Gastrocnemius medialis (tissue), 4 donors: ENCODE measurements at places on chromosomes 13 and 19. TPM values are rescaled to one million over a fixed set of nuclear protein-coding genes. Genes with fewer than 3 reads are reported as not detected.

DNA sequence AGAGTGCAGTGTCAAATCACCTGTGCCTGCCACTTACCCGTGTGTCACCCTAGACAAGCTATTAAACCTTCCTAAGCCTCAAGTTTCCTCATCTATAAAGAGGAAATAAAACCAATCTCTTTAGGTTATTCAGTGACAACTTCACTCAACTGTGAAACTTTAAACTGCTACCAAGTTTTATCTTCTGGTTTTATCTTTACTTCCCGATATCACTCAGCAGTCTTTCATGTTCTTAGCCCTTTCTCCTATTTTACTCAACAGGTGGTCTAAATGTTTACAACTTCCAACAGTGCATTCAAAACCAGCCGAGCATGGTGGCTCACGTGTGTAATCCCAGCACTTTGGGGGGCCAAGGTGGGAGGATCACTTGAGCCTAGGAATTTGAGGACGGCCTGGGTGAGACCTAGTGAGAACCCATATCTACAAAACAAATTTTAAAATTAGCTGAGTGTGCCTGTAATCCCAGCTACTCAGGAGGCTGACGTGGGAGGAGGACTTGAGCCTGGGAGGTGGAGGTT lies 59.6 kb downstream of the GPALPP1 start:
- H3K27me3 ChIP-seq: no peaks in the 10 kb centered on the region
- H3K4me3 ChIP-seq: no peak overlapping the region
- H3K27ac ChIP-seq: no peak overlapping the region
- H3K36me3 ChIP-seq: no peaks in the 10 kb centered on the region
- no peak for DNase-seq

GRCh38 chr19:5075597-5075996 lies 106.7 kb downstream of the KDM4B start:
- H3K4me3 ChIP-seq: no peak overlapping the region
- H3K36me3 ChIP-seq: no peaks in the 10 kb centered on the region
- no peaks in the 10 kb centered on the region for H3K4me1 ChIP-seq
- no peak overlapping the region for H3K27ac ChIP-seq
- no peak for DNase-seq

- no peak overlapping the region for H3K27ac ChIP-seq
- H3K36me3 ChIP-seq: no peaks in the 10 kb centered on the region
- H3K27me3 ChIP-seq: no peaks in the 10 kb centered on the region
- H3K4me1 ChIP-seq: no peaks in the 10 kb centered on the region
Measured at GRCh38 chr19:30158067-30158892, 213.9 kb upstream of the ZNF536 start.

DNA sequence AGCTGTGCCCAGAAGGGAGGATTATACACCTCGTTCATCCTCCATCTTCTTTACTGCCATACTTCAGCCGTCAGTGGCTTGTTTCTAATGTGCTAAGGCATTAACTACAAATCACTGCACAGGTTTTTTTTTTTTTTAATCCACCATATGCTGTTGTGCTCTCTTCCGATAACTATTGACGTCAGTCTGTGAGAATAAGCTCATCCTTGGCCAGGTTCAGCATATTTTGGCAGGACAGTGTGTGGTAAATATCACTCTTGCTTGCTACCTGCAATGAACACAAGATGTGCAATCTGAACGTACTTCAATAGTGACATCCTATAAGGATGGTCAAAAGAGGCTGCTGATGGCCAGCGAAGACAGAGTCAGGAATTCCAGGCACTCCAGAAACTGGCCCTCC lies 2030.7 kb upstream of the PCDH20 start:
- no peak for DNase-seq
- no peaks in the 10 kb centered on the region for H3K4me1 ChIP-seq
- H3K27me3 ChIP-seq: no peaks in the 10 kb centered on the region

GRCh38 chr13:37211487-37211886 lies 106.0 kb upstream of the CSNK1A1L start:
- no peak overlapping the region for H3K4me3 ChIP-seq
- H3K27ac ChIP-seq: no peak overlapping the region
- no peak for DNase-seq
- H3K4me1 ChIP-seq: no peaks in the 10 kb centered on the region

Gene ZNF382
- total RNA-seq: 0.42 TPM

- no peaks in the 10 kb centered on the region for H3K4me1 ChIP-seq
- H3K27ac ChIP-seq: no peak overlapping the region
- no peaks in the 10 kb centered on the region for H3K36me3 ChIP-seq
- no peak overlapping the region for H3K4me3 ChIP-seq
- H3K27me3 ChIP-seq: no peaks in the 10 kb centered on the region
- DNase-seq: no peak
Measured at GRCh38 chr13:80716610-80717081, 375.7 kb upstream of the SPRY2 start.

Gene ZNF90
- 0.42 TPM for total RNA-seq

DNA sequence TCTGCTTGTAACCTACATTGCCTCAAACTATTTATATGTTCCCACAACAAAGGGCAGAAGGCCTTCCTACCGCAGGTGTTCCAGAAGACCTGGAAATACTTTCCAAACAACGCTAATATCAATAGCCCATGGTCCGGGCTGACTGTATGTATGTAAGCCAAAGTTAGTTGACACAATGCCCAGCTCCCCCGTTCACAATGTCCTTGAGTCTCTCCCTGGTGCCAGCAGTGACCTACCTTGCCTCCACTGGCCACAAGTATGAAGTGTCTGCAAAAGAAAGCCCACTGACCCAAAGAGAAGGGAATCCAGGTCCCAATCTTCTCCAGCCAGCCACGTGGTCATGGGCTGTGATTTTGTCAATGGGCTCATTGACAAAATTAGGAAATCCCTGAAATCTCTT lies 118.6 kb downstream of the DLEU7 start:
- no peak overlapping the region for H3K4me3 ChIP-seq
- H3K36me3 ChIP-seq: no peaks in the 10 kb centered on the region
- no peak for DNase-seq
- no peak overlapping the region for H3K27ac ChIP-seq

GRCh38 chr13:95362666-95363065 lies 61.4 kb upstream of the ABCC4 start:
- DNase-seq: no peak
- no peaks in the 10 kb centered on the region for H3K36me3 ChIP-seq
- H3K4me3 ChIP-seq: no peak overlapping the region
- H3K27me3 ChIP-seq: no peaks in the 10 kb centered on the region
- H3K27ac ChIP-seq: no peak overlapping the region

DNA sequence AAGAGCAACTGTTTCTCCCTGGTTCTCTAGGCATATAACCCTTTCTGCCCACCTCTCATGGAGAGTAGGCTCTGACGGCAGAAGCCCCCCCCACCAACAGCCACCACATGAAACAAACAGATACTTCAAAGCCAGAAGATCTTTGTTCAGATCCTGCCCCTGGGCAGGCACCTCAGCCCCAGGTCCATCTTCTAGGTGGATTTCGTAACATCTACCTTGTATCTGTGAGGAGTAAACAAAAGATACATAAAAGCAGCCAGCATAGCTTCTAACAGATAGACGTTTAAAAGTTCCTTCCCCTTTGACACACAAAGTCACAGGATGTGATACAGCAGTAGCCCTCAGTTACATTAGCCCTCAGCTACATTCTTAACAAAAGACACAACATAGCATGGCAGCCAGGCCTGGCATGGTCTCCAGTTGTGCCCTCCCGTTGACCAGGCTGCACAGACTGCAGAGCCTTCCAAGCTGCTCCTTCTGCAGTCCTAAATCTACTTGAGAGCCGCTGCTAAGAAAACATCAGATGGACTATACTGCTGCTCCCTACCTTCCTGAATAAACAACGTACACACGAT lies 35.4 kb downstream of the BRD4 start:
- H3K27ac ChIP-seq: peak overlapping the region; percentile 76
- no peak overlapping the region for H3K4me3 ChIP-seq
- H3K4me1 ChIP-seq: peaks cover 97% of the 10 kb centered on the region
- no peak for DNase-seq
- H3K27me3 ChIP-seq: no peaks in the 10 kb centered on the region
- no peaks in the 10 kb centered on the region for H3K36me3 ChIP-seq

DNA sequence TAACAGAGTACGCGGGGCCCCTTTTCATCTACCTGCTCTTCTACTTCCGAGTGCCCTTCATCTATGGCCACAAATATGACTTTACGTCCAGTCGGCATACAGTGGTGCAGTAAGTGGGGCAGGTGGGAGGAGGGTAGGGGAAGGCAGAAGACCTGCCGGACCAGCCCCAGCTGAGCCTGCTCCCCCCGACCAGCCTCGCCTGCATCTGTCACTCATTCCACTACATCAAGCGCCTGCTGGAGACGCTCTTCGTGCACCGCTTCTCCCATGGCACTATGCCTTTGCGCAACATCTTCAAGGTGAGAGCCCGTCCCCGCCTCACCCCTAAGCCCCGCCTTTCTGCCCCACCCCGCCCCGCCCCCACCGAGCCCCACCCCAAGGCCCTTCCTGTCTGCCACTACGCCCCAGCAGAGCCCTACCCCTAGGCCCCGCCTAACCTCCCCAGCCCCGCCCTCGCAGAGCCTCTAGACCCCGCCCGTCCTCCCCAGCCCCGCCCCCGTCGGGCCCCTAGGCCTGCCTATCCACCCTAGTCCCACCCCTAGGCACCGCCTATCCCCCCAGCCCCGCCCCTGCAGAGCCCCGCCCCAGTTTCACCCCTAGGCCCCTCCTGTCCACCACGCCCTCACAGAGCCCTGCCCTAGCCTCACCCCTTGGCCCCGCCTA lies 7.7 kb downstream of the NDUFB7 start:
- peak overlapping the region; percentile 33 for H3K4me3 ChIP-seq
- peak; percentile 91 for DNase-seq
- H3K27ac ChIP-seq: peak overlapping the region; percentile 99
- H3K4me1 ChIP-seq: peaks cover 48% of the 10 kb centered on the region

DNA sequence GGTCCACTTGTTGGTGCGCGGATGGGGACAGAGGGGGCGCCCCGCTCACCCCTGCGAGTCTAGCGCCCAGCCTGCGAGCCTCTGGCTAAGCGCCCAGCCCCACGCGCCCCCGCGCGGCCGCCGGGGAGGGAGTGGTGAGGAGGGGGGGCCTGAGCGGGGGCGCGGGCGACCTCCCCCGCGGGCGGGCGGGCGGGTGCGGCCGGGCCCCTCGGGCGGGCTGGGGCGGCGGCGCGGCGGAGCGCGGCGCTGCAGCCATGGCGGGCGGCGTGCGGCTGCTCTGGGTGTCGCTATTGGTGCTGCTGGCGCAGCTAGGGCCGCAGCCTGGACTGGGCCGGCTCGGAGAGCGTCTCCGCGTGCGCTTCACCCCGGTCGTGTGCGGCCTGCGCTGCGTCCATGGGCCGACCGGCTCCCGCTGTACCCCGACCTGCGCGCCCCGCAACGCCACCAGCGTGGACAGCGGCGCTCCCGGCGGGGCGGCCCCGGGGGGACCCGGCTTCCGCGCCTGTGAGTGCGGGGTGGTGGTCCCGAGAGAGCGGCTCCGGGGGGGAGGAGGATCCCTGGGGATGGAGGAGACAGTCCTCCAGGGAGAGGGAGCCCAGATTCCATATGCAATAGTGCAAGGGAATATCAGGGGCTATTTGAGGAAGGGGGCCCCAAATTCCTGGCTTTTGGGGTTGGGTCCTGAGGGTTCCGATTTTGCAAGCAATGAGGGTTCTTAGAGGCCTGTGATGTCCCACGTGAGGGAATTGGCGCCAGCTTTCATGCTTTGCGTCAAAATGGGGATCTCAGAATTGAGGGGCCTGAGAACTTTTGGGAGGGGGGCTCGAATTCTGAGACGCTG lies at the start of gene LTBP4:
Gene LTBP4 (plus strand): TSS at position 236 of the 841 bp plus-strand sequence. CDS start 19 bp downstream, at position 255.
- peak within 1 kb of the TSS; percentile 75 for H3K27ac ChIP-seq
- no peaks in the 10 kb centered on the region for H3K36me3 ChIP-seq
- peaks cover 44% of the 10 kb centered on the region for H3K4me1 ChIP-seq
- no peak for DNase-seq
- H3K27me3 ChIP-seq: peaks cover 36% of the 10 kb centered on the region
- peak within 1 kb of the TSS; percentile 60 for H3K4me3 ChIP-seq

DNA sequence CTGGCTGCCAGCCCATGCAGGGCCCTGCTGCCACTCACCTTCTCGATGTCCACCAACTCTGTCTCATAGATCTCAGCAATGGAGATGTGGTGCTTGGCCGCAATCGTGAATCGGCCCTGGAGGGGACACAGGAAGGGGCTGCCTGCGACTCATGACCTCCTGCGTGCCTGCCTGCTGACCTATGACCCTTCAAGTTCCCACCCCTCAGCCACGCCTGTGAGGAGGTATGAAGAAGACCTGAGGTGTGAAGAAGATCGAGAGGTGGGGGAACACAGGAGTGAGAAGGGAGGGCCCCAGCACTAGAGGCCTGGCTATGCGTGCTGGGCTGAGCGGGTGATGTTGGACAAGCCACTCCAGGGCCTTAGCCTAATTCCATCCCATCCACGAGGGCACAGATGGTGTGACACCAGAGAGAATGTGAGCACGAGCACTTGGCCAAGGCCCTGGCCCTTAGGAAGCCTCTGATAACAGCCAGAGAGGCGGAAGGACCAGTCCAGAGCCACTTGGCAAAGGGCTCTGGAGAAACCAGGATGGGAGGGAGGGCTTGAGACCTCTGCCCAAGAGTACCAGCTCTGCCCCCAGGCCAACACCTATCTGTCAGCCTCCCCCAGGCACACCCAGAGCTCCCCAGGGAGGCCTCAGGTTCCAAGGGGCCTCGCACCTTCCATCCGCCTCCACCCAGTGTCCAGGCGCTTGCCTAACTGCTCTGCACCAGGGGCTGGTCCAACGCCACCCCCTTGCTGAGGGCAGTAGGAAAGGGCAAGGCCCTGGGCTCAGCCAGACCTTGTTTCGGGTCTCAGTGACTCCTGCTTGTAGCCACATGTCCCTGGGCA lies 9.6 kb upstream of the KPTN start:
- H3K4me1 ChIP-seq: peaks cover 25% of the 10 kb centered on the region
- H3K27me3 ChIP-seq: no peaks in the 10 kb centered on the region
- H3K4me3 ChIP-seq: no peak overlapping the region
- peaks cover 57% of the 10 kb centered on the region for H3K36me3 ChIP-seq
- H3K27ac ChIP-seq: no peak overlapping the region

Gene PRDX2
- 423 TPM for total RNA-seq

DNA sequence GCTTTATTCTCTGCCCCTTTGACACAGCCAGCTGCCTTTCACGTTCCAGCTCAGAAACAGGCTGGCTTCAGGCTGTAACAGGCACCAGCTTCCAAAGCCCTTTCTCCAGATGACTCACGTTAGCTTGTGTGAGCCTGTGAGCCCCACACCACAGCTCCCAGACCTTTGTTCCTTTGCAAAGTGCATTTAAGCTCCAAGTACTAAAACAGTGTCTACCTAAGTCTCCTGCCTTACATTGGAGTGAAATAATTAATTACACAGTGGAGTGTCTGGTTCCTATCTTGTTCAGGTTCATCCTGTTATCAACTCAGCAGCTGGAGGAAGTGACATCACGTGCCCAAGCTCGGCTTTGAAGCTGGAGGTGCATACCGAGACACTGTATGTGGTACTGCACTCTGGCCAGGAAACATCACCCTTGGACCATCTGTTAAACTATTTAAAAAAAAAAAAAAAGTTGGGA lies 475.8 kb downstream of the FOXO1 start:
- H3K4me1 ChIP-seq: peaks cover 41% of the 10 kb centered on the region
- no peak for DNase-seq
- no peaks in the 10 kb centered on the region for H3K27me3 ChIP-seq

GRCh38 chr13:20101467-20102316 lies 59.2 kb downstream of the GJA3 start:
- H3K4me1 ChIP-seq: no peaks in the 10 kb centered on the region
- no peaks in the 10 kb centered on the region for H3K36me3 ChIP-seq
- no peak for DNase-seq
- H3K27ac ChIP-seq: no peak overlapping the region
- no peak overlapping the region for H3K4me3 ChIP-seq
